Common myeloid progenitor, CD34-positive (primary cell): ENCODE measurements at places on chromosomes 4 and X.

DNA sequence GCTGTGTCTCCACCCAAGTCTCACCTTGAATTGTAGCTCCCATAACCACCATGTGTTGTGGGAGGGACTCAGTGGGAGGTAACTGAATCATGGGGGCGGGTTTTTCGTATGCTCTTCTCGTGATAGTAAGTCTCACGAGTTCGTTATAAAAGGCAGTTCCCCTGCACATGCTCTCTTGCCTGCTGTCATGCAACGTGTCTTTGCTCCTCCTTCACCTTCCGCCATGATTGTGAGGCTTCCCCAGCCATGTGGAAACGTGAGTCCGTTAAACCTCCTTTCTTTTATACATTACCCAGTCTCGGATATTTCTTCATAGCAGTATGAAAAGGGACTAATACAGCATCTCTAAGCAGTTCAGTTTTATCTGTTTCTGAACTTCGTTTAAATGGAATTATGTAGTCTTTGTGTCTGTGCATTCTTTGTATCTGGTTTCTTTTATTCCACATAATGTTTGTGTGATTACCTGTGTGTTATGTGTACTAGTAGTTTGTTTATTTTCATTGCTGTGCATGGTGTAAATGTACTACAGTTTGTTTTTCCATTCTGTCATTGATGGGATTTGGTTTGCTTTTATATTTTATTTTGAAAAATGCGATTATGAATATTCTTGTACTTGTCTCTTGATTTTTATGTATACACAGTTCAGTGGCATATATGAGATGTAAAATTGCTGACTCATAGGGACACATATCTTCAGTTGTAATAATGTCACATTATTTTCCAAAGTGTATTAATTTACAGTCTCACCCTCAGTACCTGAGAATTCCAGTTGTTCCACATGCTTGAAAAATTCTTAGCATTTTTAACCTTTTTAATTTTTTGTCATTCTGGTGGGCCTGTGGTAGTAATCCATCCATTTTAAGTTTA is 304.9 kb downstream of the GBA3 start:
- DNase-seq = no peak

DNA sequence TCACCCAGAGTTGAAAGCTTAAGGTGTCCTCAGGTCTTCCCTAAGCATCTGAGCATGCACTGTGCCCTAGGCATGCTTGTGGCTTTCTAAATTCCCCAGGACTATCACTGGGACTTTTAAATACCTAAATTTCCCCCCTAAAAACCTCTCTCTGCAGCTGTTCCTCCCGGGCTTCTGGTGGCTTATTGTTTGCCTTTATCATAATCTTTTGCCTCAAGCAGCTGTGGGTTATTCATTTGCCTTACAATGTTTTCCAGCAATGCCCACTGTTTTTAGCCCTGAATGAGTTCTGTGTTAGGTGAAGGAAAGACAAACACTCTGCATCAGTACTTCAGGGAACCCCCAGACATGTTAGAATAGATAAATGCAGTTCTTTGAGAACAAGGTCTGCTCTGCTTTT is 455.0 kb downstream of the ZIC3 start:
- DNase-seq = no peak

- no peak for DNase-seq
Measured at GRCh38 chrX:123170546-123170945, 13.5 kb upstream of the GRIA3 start.

DNA sequence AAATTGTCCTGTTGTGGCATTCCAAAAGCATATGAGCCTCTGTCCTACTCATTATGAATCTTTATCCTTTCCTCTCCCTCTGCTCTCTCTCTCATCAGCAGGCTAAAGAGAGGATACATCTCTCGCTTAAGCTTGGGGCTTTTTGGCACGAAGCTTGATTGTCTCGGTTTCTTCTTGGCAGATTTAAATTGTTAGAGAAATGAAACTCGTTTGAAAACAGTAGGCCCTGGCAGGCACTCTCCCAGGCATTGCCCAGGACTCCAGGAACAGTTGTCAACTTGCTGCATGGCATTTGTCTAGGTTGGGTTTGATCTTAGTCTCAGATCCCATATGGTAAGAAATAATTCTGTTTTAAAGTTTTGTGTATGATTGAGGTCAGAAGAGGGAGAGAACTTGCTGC is 35.5 kb downstream of the NAA11 start:
- no peak for DNase-seq

DNA sequence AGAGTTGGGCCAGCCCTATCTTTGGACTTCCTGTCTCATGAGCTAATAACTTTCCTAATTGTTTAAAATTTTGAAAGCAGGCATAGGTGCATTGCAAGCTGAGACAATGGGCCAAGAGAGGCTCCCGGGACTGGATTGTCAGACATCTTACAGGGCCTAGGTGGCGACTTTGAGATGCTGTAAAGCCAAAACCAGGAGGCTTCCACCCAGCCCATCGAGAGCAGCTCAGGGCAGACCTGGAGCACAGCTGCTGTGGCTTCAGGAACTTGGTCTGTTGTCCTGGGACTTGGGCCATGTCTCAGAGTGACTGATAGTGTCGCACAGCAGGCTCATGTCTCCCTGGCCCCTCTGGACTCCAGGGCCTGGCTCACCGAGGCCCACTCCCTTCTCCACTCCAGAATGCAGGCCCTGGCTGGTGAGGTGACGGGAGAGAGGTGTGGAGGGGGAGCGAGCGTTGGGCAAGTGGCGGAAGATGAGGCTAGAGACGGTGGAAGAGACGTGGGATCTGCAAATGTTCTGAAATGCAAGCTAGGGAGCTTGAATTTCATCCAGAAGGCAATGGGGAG is 24.1 kb upstream of the MTM1 start:
- DNase-seq = no peak

- DNase-seq = no peak
Measured at GRCh38 chrX:38606821-38607220, 45.5 kb downstream of the TSPAN7 start.
